Stimulated activated CD4-positive, alpha-beta T cell treated with anti-CD3 and anti-CD28 coated beads, Interleukin-12 subunit alpha, Interleukin-12 subunit beta, amount 100 ng/mL, for 24 hours (primary cell): ENCODE measurements at places on chromosomes 13 and 19.

GRCh38 chr13:44906713-44907112 is 82.6 kb downstream of the NUFIP1 start:
- DNase-seq: no peak

- no peak for DNase-seq
Measured at GRCh38 chr13:100269837-100270236, 180.9 kb downstream of the PCCA start.

GRCh38 chr19:13865571-13866462 is 11.1 kb upstream of the NANOS3 start:
- no peak for DNase-seq

DNA sequence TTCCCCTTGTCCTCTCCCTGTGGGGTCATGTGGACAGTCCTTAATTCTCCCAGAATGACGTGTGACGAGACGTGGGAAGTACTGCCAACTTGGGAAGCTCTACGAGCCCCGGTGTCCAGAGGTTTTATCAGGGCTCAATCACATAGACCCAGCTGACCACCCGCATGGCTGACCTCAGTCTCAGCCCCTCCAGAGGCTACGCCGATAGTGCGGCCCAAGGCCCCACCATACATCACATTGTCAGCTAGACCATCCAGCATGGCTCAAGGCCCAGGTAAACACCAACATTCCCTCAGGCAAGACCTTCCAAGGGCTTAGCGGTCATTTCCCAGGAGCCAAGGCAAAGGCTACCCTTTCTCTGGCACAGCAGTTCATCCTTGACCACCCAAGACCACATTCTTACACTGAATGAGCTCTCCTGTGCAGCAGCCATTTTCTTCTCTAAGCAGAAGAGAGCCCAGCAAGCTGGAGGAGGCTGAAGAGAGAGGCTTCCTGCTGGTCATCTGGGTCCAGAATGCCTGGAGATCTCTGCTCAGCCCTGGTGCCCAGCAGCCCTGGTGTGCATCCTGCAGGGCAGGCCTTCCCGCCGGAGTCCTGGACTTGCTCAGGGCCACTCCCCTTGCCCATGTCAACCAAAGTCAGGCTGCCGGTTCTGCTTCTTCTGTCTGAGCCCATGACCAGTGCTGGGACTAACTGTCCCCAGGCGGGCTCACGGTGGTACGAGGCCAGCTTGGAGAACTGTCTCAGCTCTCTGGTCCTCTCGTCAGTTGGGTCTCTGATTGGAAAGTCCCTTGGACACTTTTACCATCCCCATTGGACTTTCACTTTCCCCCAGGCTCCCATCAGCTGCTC is 7.9 kb upstream of the F10 start:
- DNase-seq: no peak

GRCh38 chr19:18865973-18866799 is 29.8 kb downstream of the CERS1 start:
- peak; percentile 46 for DNase-seq

GRCh38 chr19:6374161-6374709 is 1.5 kb downstream of the PSPN start:
- no peak for DNase-seq
